Stimulated activated CD4-positive, alpha-beta T cell treated with anti-CD3 and anti-CD28 coated beads, Interleukin-1b, Interleukin-23, amount 100 ng/mL, for 24 hours (primary cell): ENCODE measurements at places on chromosomes 4 and X.

- no peak for DNase-seq
These were observed 83.1 kb downstream of the GRIA3 start for GRCh38 chrX:123267220-123267619.

- no peak for DNase-seq
These were observed 79.1 kb downstream of the OTC start for GRCh38 chrX:38431525-38431924.

DNA sequence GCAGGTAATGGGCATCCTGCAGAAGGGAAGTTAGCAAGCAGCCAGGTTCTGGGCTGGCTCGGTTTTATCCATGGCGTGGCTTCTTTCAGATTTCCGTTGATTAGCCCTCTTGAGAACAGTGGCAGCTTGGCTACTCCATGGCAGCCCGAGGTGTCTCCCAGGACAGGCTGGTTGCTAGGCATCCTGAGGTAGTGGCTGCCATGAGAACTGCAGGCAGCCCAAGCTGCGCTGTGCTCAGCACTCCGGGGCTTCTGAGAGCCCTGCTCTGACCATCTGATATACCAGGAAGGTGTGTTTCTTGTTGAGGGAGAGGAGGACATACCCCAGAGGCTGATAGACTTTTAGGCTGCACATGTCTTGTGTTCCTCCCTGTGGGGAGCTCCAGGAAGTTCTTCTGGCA is 253.4 kb upstream of the CASK start:
- DNase-seq, result no peak

GRCh38 chr4:28443801-28444412 is 1583.3 kb downstream of the STIM2 start:
- DNase-seq, result no peak

GRCh38 chrX:153966841-153967535 is 4.6 kb downstream of the HCFC1 start:
- no peak for DNase-seq

DNA sequence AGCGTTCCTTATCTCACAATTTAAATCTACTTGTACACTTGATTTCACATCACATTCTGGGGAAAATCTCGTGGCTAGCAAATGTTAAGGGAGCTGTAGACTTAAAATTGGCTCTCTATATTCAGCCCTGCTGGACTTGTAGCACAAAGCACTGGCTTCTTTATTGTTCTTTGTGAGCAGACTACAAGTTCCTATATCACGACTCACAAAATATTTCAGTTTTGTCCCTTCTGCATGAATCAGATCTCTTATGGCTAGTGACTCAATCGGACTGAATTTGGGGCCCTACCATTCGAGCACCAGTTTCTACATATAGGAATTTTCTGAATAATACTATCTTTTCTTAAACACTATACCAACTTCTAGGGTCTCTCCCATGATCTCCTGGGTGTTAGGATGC is 390.1 kb downstream of the ADAM29 start:
- DNase-seq, result no peak

GRCh38 chr4:145153181-145153903 is 27.0 kb downstream of the OTUD4 start:
- no peak for DNase-seq

GRCh38 chrX:9899640-9900111 is 67.5 kb upstream of the CLDN34 start:
- no peak for DNase-seq

DNA sequence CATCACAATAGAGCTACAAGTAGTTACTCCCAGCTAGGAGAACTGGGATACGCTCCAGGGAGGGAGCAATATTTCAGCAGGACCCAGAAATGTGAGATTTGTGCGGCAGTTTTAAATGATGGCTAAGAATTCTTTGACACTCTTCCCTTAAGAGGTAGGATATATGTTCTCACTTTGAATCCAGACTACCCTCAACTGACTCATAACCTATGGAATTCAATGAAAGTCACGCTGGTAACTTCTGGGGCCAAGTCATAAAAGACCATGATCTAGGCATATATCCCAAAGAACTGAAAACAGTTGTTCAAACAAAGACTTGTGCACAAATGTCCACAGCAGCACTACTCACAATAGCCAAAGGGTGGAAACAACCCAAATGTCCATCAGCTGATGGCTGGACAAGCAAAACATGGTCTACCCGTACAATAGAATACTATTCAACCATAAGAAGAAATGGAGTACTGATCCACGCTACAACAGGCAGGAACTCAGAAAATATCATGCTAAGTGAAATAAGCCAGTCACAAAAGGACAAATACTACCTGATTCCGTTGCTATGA is 10.5 kb downstream of the CD99L2 start:
- no peak for DNase-seq

DNA sequence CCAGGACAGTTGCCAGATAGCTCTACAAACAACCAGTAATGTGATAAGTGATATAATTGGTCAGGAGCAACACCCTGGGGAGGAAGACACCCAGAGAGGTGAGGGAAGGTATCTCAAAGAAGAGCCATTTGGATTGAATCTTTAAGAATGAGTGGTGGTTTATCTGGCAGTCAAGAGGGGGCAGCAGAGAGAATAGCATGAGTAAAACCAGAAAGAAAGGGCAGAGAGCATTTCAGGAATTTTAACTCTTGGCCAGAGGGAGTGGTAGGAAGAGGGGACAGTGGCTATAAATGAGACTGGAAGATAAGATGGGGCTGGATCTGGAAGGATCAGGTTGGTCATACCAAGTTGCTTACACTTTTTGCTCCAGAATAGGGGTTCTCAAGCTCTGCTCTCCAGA is 5.9 kb upstream of the SEPTIN6 start:
- DNase-seq, result no peak

DNA sequence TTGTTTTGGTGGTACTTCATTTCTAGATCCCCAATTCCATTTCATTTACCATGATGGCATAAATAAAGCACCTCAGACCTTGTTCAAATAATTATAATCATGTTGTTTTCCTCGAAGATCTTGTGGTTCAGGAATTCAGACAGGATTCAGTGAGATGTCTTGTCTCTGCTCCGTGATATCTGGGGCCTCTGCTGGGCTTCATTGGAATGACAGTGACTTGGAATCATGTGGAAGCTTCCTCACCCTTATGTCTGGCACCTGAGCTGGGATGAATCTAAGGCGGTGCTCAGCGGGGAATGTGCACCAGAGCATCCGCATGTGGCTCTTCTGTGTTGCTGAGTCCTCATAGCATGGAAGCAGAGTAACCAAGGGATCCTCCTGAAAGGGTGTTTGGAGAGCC is 132.2 kb downstream of the VEGFC start:
- no peak for DNase-seq

DNA sequence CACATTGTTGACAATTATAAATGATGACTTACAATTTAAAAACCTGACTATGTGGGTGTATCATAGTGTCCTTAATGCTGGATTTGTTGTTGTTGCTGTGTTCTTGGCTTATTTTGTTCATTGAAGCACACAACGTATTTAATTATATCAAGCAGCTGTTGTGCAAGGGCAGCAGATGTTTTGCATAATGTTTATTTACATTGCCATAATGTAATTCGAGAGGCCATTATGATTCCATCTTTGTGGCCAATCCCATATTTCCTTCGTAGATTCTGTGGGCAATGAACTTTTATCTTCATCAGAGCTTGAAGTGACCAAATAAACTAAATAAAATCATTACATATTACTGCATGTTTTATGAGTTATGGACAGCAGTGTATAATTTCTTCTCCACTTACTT is 422.6 kb upstream of the GALNTL6 start:
- DNase-seq, result no peak
